ENCODE measurements at places on chromosomes 1 and 21.

DNA sequence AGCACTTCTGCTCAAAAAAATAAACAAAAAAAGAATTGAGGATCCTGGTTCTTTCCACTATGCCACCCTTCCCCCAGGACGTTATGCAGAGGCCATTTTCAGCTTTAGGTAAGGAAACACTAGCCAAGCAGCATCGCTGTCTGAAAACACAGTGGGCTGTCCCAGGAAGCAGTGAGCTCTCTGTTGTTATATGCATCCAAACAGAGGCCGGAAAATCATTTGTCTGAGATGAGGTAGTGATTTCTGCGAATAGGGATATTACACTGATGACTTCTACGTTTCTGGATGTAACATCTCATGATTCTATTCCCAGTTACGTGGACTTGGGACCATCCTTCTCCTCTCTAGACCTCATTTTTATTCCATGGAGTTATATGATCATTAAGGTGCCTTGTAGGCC is 137.2 kb downstream of the OMA1 start:
- no peaks in the 10 kb centered on the region for H3K27me3 ChIP-seq

DNA sequence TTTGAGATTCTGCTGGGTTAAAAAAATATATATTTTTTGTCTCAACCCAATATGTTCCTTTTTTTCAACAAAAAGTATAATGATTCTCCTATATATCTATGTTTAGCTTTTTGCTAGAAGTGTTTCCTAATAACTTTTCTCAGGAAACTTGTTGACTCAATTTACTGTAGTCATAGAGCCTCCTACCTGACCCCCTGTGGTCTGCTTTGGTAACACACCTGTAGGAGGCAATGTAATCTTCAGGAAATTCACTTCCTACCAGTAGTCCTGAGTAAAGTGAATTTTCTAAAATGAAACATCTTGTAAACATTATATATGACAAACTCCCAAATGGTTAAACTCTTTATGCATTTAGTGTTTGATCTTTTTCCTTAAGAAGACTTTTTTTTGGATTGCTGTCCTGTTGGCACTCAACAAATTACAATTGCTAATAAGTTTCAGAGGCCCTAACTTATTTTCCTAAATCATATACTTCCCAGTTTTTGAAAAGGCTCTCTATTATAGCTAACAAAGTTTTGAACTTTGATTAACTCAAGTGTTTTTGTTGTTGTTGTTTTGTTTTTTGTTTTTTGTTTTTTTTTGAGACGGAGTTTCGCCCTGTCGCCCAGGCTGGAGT is 118.3 kb downstream of the OLFML2B start:
- H3K4me3 ChIP-seq: no peak overlapping the region
- peaks cover 13% of the 10 kb centered on the region for H3K4me1 ChIP-seq
- no peak overlapping the region for H3K27ac ChIP-seq
- H3K36me3 ChIP-seq: no peaks in the 10 kb centered on the region
- no peak for DNase-seq

GRCh38 chr1:51203121-51203873 is 32.8 kb upstream of the RNF11 start:
- H3K4me1 ChIP-seq: no peaks in the 10 kb centered on the region
- no peak for DNase-seq
- no peaks in the 10 kb centered on the region for H3K27me3 ChIP-seq
- H3K27ac ChIP-seq: no peak overlapping the region
- H3K4me3 ChIP-seq: no peak overlapping the region

GRCh38 chr1:220241072-220241663 is 31.1 kb downstream of the RAB3GAP2 start:
- no peaks in the 10 kb centered on the region for H3K4me1 ChIP-seq
- DNase-seq: no peak
- H3K27ac ChIP-seq: no peak overlapping the region
- H3K36me3 ChIP-seq: no peaks in the 10 kb centered on the region

- H3K4me1 ChIP-seq: no peaks in the 10 kb centered on the region
- H3K4me3 ChIP-seq: no peak overlapping the region
- no peaks in the 10 kb centered on the region for H3K27me3 ChIP-seq
- peak; percentile 22 for DNase-seq
These were observed 69.7 kb downstream of the TTLL7 start for GRCh38 chr1:83929184-83929583.

DNA sequence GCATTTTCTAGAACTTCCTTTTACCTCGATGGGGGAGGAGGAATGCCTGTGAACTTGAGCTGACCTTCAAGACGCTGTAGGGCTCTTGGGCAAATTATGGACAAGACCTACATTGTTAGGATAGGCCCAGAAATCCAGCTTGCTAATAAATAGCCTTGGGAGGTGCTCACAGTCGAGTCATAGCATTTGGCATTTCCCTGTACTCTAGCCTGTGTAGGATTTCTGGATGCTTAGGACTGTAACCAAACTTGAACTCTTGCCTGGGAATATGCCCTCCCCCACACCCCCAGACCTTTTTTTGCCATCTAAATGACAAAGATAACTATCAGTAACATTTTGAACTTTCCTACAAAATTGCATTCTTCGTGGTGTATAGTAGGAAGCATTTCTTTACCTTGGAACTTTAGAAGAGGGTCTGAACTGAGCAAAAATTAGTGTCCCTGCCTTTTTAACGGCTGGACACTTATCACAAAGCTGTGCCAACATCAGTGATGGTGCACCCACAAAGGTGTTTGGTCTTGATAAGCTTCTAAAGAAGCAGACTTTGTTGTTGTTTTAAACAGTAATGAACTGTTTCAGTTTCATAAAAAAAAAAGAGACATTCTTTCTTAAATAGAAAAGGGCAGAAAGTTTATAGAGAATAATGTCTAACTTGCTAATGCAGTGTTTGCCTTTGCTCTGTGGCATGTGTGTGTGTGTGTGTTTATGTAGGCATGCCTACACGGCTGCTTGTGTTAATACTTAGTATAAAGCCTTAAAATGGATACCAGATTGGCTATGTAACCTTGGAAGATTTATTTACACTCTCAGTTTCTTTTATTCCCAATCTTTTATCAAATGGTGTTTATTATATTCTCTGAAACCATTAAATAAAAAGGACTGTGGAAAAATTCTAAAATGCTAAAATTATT is 88.2 kb downstream of the NFIA start:
- H3K4me1 ChIP-seq: peaks cover 82% of the 10 kb centered on the region
- H3K27me3 ChIP-seq: no peaks in the 10 kb centered on the region
- DNase-seq: no peak
- no peak overlapping the region for H3K4me3 ChIP-seq
- peak overlapping the region; percentile 65 for H3K27ac ChIP-seq

DNA sequence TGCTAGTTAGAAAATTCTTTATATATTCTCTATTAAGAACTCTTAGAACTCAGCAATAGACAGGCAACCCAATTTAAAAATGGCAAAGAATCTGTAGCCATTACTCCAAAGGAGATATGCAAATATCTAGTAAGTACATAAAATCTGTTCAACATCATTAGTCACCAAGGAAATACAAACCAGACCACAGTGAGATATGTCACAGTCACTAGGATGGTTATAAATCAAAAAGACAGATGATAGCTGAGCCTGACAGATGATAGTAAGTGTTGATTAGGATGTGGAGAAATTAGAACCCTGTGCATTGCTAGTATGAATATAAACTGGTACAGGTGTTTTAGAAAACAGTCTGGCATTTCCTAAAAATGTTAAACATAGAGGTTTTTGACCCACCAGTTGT is 26.6 kb downstream of the SRSF11 start:
- no peak overlapping the region for H3K27ac ChIP-seq
- no peak for DNase-seq
- no peak overlapping the region for H3K4me3 ChIP-seq
- H3K36me3 ChIP-seq: peaks cover 85% of the 10 kb centered on the region
- no peaks in the 10 kb centered on the region for H3K4me1 ChIP-seq

- no peak overlapping the region for H3K27ac ChIP-seq
- H3K36me3 ChIP-seq: no peaks in the 10 kb centered on the region
- no peak overlapping the region for H3K4me3 ChIP-seq
- no peaks in the 10 kb centered on the region for H3K4me1 ChIP-seq
- no peaks in the 10 kb centered on the region for H3K27me3 ChIP-seq
- no peak for DNase-seq
These were observed 50.6 kb downstream of the HSF2BP start for GRCh38 chr21:43608664-43609063.

GRCh38 chr1:70504176-70504820 is 93.2 kb downstream of the CTH start:
- no peak overlapping the region for H3K27ac ChIP-seq
- H3K36me3 ChIP-seq: no peaks in the 10 kb centered on the region
- no peak overlapping the region for H3K4me3 ChIP-seq
- no peaks in the 10 kb centered on the region for H3K27me3 ChIP-seq
- no peak for DNase-seq

GRCh38 chr1:109547463-109548320 is 723 bp upstream of the GNAI3 start:
- no peaks in the 10 kb centered on the region for H3K36me3 ChIP-seq
- peaks cover 3% of the 10 kb centered on the region for H3K27me3 ChIP-seq
- H3K27ac ChIP-seq: peak overlapping the region; percentile 96

DNA sequence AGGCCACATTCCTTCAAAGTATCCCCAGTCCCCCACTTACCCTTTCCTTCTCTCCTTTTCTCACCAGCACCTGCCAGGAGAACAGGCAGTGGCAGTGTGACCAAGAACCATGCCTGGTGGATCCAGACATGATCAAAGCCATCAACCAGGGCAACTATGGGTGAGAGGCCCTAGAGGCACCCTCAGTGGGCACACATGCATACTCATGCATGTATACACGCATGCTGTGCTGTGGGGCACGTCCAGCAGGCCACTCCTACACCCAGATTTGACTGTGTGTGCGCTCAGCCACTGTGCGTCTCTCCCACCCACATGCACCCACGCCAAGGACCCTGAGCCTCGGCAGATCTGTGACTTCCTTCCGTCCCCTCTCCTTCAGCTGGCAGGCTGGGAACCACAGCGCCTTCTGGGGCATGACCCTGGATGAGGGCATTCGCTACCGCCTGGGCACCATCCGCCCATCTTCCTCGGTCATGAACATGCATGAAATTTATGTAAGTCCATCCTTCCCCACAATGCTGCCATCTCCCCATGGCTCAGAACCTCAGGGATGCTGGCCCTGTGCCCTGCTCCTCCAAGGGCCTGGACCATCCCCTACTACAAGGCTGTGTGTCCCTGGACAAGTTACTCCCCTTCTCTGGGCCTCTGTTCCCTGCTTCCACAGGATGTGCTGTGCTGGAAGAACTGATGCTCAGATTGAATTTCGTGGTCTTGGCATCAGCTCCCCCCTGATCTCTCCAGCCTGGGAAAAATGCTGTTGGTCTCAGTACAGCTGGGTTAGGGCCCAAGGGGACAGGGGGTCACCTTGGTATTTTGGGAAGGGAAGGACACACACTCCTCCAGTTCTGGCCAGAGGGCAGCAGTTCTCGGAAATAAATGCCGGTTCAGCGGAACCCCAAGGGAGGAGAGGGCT is 7.0 kb downstream of the TINAGL1 start:
- H3K27me3 ChIP-seq: no peaks in the 10 kb centered on the region
- H3K27ac ChIP-seq: peak overlapping the region; percentile 91
- H3K4me3 ChIP-seq: peak overlapping the region; percentile 34

DNA sequence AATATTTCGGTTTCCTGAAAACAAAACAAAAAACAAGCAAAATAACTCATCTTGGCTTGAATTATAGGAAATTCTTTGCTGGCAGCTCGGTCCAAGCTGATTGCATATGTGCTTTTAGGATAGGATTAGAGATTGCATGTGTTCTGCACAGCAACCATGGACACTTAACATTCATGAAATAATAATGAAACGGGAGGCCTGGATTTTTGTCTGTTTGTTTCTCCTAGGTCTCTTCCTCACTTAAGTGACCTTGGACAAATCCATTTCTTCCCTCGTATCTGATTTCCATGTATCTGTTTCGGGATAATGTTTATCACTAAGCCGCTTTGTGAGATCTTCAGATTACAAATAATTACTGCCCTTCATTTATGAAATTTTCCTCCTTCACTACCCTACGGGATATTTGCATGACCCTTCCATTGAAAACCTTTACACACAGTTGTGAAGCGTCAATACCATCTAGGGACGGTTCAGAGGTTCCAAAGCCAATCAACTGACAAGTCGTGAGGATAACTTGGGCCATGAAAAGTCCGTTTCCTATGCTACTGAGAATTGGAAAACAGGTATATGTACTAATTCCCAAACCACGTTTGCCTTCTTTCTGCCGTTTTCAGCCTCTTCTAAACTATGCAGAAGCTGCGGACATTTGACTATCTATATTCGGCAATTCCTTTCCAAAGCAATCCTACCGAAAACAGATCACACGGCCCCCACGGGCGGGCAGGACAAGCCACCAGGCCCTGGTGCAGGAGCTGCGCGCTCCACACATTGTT is 1.3 kb upstream of the H3-3A start:
- peak overlapping the region; percentile 99 for H3K27ac ChIP-seq
- H3K36me3 ChIP-seq: peaks cover 5% of the 10 kb centered on the region
- DNase-seq: no peak
- H3K4me3 ChIP-seq: peak overlapping the region; percentile 81
- peaks cover 28% of the 10 kb centered on the region for H3K4me1 ChIP-seq

DNA sequence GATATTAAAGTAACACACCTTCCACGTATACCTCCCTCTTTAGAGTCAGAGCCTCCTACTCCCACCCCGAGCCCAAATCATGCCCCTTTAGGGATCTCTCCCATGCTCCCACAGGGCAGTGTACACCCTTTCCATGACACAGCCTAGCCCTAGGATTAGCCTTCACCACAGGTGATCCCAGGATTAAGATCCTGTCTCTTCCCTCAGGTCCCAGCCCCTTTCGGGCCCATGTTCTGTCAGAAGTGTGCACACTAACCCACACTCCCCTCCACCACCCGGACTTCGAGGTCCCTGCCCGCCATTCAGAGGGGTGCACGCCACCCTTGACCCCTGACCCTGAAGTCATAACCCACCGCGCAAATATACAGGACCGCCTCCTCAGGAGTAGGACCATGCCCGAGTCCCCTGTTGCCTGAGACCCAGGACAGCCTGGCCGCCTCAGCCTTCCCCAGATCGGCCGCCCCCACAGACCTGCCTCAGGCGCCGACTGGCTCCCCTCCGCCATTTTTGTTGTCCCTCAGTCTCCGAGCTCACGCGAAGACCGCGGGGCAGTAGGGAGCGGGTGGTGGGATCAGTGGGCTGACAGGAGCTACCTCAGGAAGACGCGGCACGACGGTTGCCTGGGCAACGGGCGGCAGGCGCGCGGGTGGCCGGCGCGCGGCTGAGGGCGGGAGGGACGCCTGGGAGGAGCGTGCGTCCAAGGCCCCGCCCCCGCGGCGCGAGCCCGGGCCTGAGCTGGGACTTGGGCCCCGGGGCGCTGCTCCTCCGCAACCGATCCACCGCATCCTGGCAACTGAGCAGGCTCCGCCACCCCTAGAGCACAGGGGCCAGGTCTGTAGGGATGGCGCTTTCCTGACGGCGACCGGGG is at the start of gene AGBL4:
TSS of gene AGBL4 (minus strand) at position 663 of the 868 bp plus-strand sequence.
- no peaks in the 10 kb centered on the region for H3K4me1 ChIP-seq
- H3K36me3 ChIP-seq: no peaks in the 10 kb centered on the region
- no peak for DNase-seq
- H3K27me3 ChIP-seq: no peaks in the 10 kb centered on the region
- H3K27ac ChIP-seq: no peak within 1 kb of the TSS

All from tibial artery (tissue), 4 donors.